ENCODE measurements at places on chromosomes 6 and 20. TPM values are rescaled to one million over a fixed set of nuclear protein-coding genes. Genes with fewer than 3 reads are reported as not detected.

The SLC12A5 gene
- total RNA-seq, result 1.2 TPM

The MAP7 gene
- total RNA-seq, result 1.4 TPM

The ARMH2 gene
- total RNA-seq, result not detected

The TCP11 gene
- total RNA-seq, result not detected

The VWA7 gene
- 3.3 TPM for total RNA-seq

DNA sequence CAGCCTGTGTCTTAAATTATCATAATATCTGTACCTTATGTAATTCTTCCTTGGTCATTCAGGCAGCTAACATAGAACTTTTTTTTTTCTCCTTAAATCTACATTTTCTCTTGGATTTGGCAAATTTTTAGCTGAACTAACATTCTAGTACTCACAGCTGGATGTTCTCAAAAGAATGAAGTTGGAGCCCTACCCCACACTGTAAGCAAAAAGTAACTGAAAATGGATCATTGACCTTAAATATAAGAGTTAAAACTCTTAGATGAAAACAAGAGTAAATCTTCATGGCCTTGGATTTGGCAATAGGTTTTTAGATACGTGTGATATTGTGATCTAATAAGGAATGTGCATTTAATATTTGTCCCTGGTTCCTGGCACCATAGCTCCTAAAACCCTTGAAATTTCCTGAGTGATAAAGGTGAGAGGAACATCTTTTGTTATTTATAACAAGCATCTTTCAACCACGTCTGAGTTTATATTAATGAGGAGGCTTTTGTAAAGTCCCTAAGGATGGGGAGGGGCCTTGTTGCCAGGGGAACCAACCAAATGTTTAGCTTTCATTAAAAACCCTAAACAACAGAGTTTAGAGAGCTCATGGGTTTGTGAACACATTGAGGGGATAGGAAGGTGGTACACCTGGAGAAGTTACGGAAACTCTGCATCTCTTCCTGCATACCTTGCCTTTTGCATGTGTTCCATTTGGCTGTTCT, 106.1 kb upstream of the ADGRF4 start:
- H3K27me3 ChIP-seq, result no peaks in the 10 kb centered on the region
- H3K36me3 ChIP-seq, result peaks cover 18% of the 10 kb centered on the region
- no peak overlapping the region for H3K4me3 ChIP-seq
- no peak for DNase-seq
- no peak overlapping the region for H3K27ac ChIP-seq

GRCh38 chr6:154367839-154368695, 11.5 kb upstream of the IPCEF1 start:
- H3K4me3 ChIP-seq, result no peak overlapping the region
- H3K27me3 ChIP-seq, result peaks cover 28% of the 10 kb centered on the region
- no peak overlapping the region for H3K27ac ChIP-seq
- peaks cover 25% of the 10 kb centered on the region for H3K4me1 ChIP-seq
- DNase-seq, result no peak

GRCh38 chr20:39822667-39823066, 860.5 kb downstream of the DHX35 start:
- no peaks in the 10 kb centered on the region for H3K36me3 ChIP-seq
- no peaks in the 10 kb centered on the region for H3K27me3 ChIP-seq
- no peak overlapping the region for H3K4me3 ChIP-seq
- H3K27ac ChIP-seq, result no peak overlapping the region

DNA sequence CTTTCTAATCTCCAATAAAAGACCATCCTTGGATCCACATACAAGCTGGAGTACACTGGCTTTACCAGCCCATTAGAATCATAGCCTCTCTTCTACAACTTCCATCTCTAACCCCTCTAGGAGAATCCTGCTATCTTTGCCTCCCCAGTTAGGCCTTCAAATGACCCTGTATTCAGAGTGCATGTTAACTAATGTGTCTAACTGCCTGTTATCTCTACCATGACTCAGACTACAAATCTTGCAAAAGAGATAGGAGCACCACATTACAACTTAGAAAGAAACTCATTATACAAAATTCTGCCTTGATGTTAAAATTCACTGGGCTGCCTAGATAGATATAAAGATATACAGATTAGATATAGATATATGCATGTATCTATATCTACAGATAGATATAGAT, 28.2 kb downstream of the GPR63 start:
- DNase-seq, result no peak
- no peaks in the 10 kb centered on the region for H3K4me1 ChIP-seq
- H3K27ac ChIP-seq, result no peak overlapping the region
- H3K36me3 ChIP-seq, result no peaks in the 10 kb centered on the region

DNA sequence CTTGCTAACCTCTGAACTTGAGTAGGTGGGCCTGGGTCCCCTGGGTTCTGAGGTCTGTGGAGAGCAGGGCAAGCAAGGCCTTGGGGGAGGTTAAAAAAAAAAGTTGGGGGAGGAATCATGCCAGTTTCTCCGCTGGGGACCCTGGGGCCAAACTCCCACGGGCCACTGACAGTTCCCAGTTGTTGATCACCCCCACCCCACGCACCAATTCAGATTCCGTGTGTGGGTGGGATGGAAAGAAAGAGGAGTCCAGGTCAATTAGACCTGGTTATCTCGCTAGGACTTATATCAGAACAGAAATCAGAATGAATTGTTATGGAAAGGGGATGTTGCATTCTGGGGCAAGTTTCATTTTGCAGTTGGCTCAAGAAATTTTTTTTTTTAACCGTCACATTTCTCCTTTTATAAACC, 46.7 kb upstream of the SUPT3H start:
- H3K27ac ChIP-seq, result peak overlapping the region; percentile 79
- peak overlapping the region; percentile 99 for H3K4me3 ChIP-seq
- DNase-seq, result no peak

- no peaks in the 10 kb centered on the region for H3K4me1 ChIP-seq
- no peaks in the 10 kb centered on the region for H3K36me3 ChIP-seq
- H3K4me3 ChIP-seq, result no peak overlapping the region
- no peak for DNase-seq
- peaks cover 7% of the 10 kb centered on the region for H3K27me3 ChIP-seq
These were observed 15.6 kb downstream of the HAO1 start for GRCh38 chr20:7924692-7925091.

GRCh38 chr6:5968817-5969734, 37.6 kb downstream of the NRN1 start:
- no peak overlapping the region for H3K27ac ChIP-seq
- no peaks in the 10 kb centered on the region for H3K36me3 ChIP-seq
- peaks cover 19% of the 10 kb centered on the region for H3K27me3 ChIP-seq
- DNase-seq, result no peak
- H3K4me3 ChIP-seq, result no peak overlapping the region

GRCh38 chr6:14789996-14790395, 455.9 kb upstream of the JARID2 start:
- no peaks in the 10 kb centered on the region for H3K27me3 ChIP-seq
- peak overlapping the region; percentile 35 for H3K27ac ChIP-seq
- DNase-seq, result no peak
- no peaks in the 10 kb centered on the region for H3K36me3 ChIP-seq
- no peak overlapping the region for H3K4me3 ChIP-seq

DNA sequence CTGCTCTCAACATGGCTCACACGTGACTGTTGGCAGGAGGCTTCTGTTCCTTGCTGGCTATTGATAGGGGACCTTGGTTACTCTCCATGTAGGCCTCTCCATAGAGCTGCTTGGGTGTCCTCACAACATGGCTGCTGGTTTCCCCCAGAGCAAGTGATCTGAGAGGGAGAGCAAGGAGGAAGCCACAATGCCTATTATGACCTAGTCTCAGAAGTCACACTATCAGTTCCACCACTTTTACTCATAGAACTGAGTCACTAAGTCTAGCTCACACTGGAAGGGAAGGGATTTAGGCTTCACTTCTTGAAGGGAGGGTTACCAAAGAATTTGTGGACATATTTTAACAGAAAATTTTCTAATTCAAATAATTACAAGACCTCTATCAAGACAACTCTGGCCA, 8.7 kb upstream of the NOP56 start:
- no peaks in the 10 kb centered on the region for H3K36me3 ChIP-seq
- no peak overlapping the region for H3K27ac ChIP-seq
- H3K4me3 ChIP-seq, result no peak overlapping the region
- no peak for DNase-seq

DNA sequence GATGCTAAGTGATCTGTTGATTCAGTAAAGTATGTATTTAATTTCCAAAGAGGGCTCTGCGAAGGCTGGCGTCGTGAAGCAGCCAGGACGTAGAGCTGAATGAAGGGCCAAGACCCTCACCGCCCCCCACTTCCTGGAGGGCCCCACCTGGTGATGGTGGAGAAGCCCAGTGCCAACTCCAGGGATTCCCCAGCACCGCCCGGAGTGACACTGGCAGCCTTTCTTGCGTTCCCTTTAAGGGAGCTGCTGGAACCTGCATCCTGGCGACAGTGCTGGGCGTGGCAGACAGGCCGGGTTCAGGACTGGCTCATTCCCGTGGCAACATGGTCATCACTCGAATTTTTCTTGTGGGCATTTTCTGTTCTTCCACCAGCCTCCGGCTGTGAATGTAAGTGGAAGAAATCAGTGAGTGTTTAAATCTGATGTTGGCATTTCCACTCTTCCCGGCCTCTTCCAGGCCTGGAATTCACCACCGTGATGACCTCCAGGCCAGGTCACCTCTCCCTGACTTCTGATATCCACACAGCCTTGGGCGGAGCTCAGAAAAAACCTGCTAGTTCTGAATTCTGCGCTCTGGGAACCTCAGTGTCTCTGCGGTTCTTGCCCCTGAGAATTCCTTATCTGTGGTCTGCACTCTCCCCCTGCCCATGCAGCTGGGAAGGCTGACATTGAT, 57.4 kb upstream of the DACT2 start:
- no peak overlapping the region for H3K27ac ChIP-seq
- no peaks in the 10 kb centered on the region for H3K27me3 ChIP-seq
- H3K4me3 ChIP-seq, result no peak overlapping the region
- DNase-seq, result no peak

GRCh38 chr6:72551470-72551869, 70.4 kb upstream of the KCNQ5 start:
- no peak for DNase-seq
- peaks cover 15% of the 10 kb centered on the region for H3K27me3 ChIP-seq
- H3K27ac ChIP-seq, result no peak overlapping the region
- H3K4me3 ChIP-seq, result no peak overlapping the region
- peaks cover 16% of the 10 kb centered on the region for H3K4me1 ChIP-seq
- no peaks in the 10 kb centered on the region for H3K36me3 ChIP-seq

GRCh38 chr6:21533678-21534077, 59.9 kb upstream of the SOX4 start:
- DNase-seq, result no peak
- no peak overlapping the region for H3K27ac ChIP-seq
- H3K4me3 ChIP-seq, result no peak overlapping the region

DNA sequence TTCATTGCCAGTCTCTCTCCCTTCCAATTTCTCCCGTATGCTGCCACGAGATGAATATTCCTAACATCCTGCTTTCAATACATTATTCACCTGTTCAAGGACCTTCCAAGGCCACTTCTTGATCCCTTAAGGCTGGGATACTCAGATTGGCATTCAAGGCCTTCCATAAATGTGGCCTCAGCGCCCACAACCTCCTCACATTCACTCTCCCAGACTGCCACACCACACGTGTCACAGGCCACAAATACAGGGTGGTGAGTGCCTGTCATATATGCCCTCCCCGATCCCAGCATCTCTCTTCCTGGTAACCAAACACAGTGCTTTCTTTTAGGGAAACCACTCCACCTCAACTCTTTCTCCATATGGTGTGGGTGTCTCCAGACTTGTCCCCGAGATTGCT, 55.5 kb downstream of the TTI1 start:
- H3K36me3 ChIP-seq, result no peaks in the 10 kb centered on the region
- H3K27me3 ChIP-seq, result no peaks in the 10 kb centered on the region
- peak overlapping the region; percentile 43 for H3K4me3 ChIP-seq

DNA sequence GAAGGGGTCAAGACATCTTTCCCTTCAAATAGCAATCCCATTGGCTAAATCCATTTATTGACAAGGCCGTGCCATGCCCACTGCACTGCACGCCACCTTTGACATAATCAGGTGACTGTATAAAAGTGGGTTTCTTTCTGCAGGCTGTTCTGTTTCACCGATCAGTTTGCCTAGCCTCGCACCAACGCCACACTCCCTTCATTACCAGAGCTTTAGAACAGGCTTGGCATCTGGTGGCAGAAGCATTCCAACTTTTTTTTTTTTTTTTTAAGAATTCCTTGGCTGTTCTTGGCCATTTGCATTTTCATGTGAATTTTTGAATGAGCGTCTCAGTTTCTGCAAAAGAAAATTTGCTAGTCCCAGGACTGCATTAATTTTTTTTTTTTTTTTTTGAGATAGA, 78.1 kb downstream of the PPP1R3G start:
- H3K4me1 ChIP-seq, result peaks cover 7% of the 10 kb centered on the region
- DNase-seq, result no peak

DNA sequence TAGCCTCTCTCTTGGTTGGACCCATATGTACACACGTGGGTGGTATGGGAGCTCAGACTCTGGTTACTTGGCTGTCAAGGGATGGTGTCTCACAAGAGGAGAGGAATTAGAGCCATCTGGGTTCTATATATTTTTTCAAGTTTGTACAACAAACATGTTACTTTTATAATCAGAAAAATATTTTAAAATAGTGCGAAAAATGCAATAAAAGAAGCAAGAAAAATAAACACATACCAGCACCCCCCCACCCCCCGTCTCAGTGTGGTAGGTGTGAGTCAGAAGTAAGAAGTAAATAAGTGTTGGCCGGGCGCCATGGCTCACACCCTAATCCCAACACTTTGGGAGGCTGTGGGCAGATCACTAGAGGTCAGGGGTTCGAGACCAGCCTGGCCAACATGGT, 2.1 kb upstream of the TIAM2 start:
- no peak for DNase-seq
- no peaks in the 10 kb centered on the region for H3K36me3 ChIP-seq
- peaks cover 23% of the 10 kb centered on the region for H3K27me3 ChIP-seq
- no peak overlapping the region for H3K27ac ChIP-seq
- H3K4me3 ChIP-seq, result no peak overlapping the region

GRCh38 chr6:42428326-42429041, 23.2 kb downstream of the TRERF1 start:
- H3K27me3 ChIP-seq, result no peaks in the 10 kb centered on the region
- peak overlapping the region; percentile 62 for H3K4me3 ChIP-seq
- peaks cover 16% of the 10 kb centered on the region for H3K36me3 ChIP-seq
- peaks cover 59% of the 10 kb centered on the region for H3K4me1 ChIP-seq
- no peak for DNase-seq

- no peaks in the 10 kb centered on the region for H3K36me3 ChIP-seq
- DNase-seq, result no peak
- H3K4me1 ChIP-seq, result no peaks in the 10 kb centered on the region
- H3K27me3 ChIP-seq, result no peaks in the 10 kb centered on the region
- no peak overlapping the region for H3K27ac ChIP-seq
- H3K4me3 ChIP-seq, result no peak overlapping the region
These were observed 291.1 kb upstream of the BTBD3 start for GRCh38 chr20:11626551-11626950.

- no peak overlapping the region for H3K27ac ChIP-seq
- no peaks in the 10 kb centered on the region for H3K4me1 ChIP-seq
- H3K4me3 ChIP-seq, result no peak overlapping the region
- H3K36me3 ChIP-seq, result no peaks in the 10 kb centered on the region
- H3K27me3 ChIP-seq, result peaks cover 5% of the 10 kb centered on the region
These were observed 62.7 kb upstream of the SULF2 start for GRCh38 chr20:47847884-47848485.

- peaks cover 7% of the 10 kb centered on the region for H3K27me3 ChIP-seq
- no peaks in the 10 kb centered on the region for H3K36me3 ChIP-seq
- DNase-seq, result peak; percentile 41
- H3K4me1 ChIP-seq, result peaks cover 78% of the 10 kb centered on the region
- H3K27ac ChIP-seq, result peak overlapping the region; percentile 45
These were observed 518.5 kb downstream of the CD83 start for GRCh38 chr6:14635934-14636591.

All from activated T-cell treated with anti-CD3 and anti-CD28 coated beads, Interleukin-2, amount 50 U/mL, for 72 hours (primary cell).